ENCODE measurements at places on chromosomes 4 and X.

DNA sequence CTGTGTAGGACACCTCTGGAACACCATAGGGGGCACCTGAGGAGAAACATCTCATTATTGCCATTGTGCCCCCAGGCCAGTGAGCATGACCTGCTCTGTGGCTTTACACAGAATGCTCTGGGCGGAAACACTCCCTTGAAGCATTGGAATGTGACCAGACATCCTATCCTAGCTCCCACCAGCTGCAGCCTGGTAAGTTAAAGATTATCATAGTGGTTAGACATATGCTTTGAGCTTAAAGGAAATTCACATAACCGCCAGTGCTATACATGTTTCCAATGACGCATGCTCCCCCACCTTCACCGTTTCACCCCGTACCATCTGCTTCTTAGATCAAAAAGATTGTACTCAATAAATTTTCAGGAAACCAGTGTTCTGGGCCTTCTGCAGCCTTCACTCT lies 217.7 kb upstream of the CENPE start:
- no peak for DNase-seq

- no peak for DNase-seq
Measured at GRCh38 chr4:148214529-148215166, 227.6 kb downstream of the NR3C2 start.

GRCh38 chr4:79334783-79335182 lies 8.9 kb upstream of the NAA11 start:
- no peak for DNase-seq

GRCh38 chr4:119521268-119521667 lies 107.3 kb downstream of the PDE5A start:
- no peak for DNase-seq

- DNase-seq = no peak
Measured at GRCh38 chr4:184099000-184099399, 118.7 kb downstream of the ENPP6 start.

DNA sequence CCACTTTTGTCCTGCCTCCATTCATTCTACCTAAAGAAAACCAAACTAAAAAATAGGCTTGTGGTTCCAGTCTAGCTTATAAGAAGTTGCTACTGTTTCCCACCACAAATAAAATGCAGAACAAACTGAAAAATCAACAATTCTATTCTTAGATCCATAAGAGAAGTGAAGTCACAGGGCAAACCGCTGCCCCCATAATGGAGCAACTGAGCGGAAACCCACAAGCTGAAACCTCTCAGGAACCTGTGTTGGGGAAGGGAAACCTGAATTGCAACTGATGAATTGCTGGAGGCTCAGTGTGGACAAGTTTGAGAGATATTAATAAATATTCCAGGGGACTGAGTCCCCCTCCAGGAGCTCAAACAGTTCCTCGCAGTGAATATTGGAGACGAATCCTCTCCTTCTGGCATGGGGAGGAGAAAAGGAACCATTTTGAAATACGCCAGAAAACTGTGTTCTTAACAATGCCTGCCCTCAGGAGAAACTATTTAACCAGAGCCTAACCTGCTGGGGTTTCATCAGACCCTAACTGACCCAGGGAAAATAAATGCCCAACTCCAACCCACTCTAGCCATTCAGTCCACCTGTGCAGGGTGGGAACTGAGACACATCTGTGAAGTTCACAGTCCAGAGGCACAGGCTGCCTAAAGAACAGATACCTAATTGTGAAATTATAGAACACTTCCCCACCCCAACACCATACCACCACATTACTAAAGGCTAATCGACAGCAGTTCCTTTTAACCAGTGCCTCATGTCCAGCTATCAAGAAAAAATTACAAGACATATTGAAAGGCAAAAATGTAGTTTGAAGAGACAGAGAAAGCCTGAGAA lies 22.8 kb upstream of the SH3RF1 start:
- DNase-seq = no peak

DNA sequence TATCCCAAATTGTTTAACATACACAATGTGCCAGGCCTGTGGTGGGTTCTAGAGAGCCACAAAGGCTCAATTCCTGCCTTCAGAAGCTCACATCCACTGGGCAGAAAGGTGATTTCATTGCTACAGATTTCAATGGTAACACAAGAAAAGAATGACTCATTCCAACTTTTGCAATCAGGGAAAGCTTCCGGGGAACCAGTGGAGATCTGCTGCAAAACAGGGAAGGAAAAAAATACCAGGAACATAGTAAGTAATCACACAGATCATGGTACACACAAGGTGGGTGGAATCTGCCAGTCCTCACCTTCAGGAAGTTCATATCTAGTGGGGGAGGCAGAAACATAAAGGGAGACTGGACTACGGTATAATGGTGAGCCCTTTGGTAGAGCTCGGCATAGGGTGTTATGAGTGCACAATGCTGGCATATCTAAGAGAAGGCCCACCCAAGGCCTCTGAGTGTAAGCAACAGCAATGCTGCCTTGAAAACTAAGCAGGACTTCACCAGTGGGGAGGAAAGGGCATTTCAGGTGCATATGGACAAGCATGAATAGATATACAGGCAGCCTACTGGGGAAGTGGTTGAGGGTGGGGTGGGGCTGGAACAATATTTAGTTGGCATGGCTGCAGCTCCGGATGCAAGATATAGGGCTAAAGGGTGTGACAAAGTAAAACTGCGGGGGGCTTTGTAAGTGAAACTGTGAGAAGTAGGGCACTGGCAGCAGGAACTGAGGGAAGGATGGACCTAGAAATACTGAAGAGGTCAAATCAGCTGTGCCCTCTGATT lies 24.2 kb downstream of the GPRIN3 start:
- DNase-seq = no peak

- DNase-seq = no peak
Measured at GRCh38 chr4:88814043-88814617, 116.5 kb upstream of the NAP1L5 start.

GRCh38 chr4:184102488-184102887 lies 115.2 kb downstream of the ENPP6 start:
- no peak for DNase-seq

DNA sequence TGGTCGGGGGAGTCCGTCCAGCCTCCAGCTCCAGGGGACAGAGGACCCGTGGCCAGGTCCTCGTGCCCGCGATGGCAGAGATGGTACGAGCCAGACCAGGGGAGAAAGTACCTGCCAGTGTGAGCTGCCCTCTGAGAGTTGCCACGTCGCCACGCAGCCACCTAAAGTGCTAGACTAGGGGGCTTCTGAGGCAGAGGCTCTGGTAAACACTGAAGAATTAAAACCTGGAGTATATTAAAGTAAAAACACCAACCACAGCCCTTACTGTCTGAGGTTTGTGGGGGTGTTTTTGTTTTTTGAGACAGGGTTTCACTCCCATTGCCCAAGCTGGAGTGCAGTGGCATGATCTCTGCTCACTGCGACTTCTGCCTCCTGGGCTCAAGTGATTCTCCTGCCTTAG lies 60.1 kb upstream of the SORCS2 start:
- DNase-seq = no peak

DNA sequence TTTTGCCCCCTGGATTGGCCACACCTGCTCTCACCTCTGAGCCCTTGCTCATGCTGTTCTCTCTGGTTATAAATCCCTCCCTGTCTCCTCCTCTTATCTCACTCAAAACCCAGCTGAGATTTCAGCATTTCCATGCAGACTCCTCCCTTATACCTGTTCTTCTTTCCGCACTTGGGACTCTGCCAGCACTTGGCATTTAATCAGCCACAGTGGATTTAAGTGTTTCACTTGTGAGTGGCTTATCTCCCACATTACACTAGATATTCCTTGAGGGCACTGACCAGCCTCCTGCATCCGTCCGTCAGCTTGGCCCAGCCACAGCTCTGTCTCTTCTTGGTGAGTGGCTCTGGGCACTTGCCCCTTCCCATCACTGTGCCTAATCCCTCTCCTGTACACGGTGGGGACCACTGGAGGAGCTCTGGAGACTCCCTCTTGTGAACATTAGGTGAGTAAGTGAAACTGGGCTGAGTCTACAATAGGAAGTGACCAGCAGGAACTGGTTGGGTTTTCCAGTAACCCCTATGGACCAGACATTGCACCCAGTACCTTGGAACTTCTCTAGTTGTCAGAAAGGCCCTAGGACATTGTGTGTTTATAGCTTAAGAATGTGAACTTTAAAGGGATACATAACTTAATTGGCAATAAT lies 19.9 kb downstream of the FGFBP1 start:
- DNase-seq = no peak

DNA sequence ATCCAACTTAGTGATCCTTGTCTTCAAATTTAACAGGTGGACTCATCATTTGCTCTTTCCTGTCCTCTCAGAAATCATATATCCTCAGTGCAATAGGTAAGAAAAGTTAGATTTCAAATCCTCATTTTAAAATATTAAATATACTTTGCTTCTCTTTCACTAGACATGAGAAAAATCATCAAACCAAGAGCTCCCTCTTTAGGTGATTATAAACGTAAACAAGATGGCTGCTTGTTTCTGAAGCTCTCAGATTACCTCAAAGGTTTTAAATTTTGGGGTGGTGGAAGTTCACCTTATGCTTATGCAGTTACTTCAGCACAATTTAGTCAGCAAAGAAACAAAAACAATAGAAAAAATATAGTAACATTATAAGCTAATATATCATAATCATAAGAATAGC lies 27.3 kb downstream of the CSN3 start:
- DNase-seq = no peak

DNA sequence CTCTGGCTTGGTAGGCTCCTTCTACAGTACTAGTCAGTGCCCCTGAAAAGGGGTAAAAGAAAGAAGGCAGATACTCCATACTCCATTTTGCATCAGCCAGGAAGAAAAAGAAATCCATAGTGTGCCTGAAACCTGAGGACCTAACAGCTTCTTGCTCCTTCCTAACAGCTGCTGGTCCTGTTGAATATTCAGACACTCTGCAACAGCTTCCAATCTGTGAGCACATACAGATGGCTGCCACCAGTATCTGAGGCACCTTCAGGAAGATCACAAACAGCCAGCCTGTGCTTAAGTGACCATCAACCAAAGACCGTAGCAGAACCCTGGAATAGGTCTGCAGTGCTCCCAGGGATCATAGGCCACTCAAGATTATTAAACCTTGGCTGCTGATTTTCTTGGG lies 4.3 kb downstream of the GIMD1 start:
- no peak for DNase-seq

DNA sequence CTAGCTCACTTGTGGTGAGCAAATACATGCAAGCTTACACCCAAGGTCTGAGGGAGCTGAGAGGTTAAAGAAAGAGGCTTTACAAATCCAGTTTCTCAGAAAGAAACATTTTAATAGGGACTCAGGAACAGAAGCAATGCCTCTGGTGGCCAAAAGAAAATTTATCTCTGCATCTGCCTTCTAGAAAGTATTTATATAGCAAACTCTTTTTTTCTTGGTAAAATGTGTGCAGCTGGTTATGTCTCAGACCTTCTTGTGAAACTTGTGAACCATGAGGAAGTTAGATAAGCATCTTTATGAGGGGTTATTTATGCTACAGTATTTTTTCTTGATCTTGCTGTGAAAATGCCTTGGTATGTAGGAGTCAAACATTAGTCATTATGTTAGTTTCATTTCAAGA lies 48.5 kb upstream of the CYSLTR1 start:
- DNase-seq = no peak

GRCh38 chrX:68894513-68895340 lies 65.9 kb downstream of the EFNB1 start:
- no peak for DNase-seq

DNA sequence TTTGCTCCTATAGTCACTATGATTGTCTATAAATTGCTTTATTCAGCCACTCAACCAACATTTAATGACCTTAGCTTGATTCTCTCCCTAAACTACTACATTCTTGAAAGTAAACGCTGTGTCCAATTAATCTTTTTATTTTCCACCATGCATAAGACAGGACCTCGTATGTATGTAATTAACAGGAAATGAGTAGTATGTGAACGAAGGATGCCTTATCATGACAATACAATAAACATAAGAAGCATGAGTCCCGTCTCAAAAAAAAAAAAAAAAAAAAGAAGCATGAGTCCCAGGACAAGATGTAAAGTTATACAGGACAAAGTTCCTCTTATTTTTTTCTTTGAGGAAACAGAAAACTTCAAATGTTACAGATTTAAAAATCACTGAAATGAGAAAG lies 92.5 kb downstream of the PPP3CA start:
- no peak for DNase-seq

DNA sequence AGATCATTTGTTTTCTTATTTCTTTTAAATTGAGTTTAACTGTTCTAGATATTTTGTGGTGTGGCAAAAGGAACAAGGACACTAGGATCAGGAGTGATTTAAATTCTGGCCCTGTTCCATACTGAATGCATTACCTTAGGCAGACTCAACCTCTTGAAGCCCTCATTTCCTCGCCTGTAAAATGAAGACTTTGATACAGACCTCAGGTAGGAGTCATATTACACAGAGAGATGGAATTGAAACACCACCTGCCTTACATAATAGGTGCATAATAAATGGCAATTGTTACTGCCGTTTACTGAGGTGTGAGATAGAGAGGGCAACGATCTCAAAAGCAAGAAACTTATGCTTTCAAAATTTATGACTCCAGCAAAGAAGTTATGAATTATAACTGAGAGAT lies 28.2 kb upstream of the RASSF6 start:
- DNase-seq = no peak

- no peak for DNase-seq
Measured at GRCh38 chr4:185640811-185641675, 105.7 kb upstream of the PDLIM3 start.

- no peak for DNase-seq
Measured at GRCh38 chr4:186826846-186827533, 103.3 kb upstream of the FAT1 start.

DNA sequence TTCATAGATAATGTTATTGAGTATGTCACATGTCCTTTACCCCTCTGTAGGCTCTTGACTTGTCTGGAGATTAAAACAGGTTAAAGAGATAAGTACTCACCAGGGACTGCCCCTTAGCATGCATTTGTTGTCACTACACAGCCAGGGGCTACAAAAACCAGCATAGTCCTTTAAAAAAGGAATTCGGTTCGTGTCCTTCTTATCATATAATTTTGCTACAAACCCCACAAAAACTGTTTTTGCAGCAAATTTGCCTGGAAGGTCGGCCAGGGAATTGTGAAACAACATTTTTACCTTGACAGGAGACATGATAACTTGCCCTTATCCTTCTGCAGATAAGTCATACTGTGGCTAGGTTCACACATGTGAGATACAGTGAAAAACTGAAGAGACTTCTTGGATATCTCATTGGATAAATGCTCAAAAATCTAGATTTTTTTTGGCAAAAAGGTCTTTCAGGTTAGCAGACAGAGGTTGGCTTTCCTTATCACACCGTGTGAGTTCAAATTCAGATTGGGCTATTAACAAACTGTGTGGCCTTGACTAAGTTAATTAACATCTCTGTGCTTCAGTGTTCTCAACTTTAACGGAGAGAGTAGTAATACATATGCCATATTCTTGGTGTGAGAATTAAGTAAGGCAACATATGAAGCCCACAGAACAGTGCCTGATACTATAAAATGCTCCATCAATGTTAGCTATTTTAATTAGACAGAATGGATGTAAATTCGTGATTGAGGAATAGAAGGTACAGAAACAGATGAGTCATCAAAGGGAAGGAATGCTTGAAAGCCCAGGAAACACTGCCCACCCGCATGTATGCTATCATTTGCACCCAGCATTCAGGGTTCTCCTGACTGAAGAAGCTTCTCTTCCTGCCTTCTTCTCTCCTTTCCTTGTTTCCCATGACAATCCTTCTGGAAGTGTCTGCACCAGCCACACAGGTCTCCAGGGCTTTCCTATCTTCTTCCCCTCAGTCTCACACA lies 30.0 kb downstream of the FAM9C start:
- no peak for DNase-seq

Measured in stimulated activated CD4-positive, alpha-beta T cell treated with anti-CD3 and anti-CD28 coated beads, Interleukin-15, amount 100 ng/mL, for 48 hours (primary cell).